Esophagus squamous epithelium (tissue), 5 donors: ENCODE measurements at places on chromosomes 11 and 22. TPM values are rescaled to one million over a fixed set of nuclear protein-coding genes. Genes with fewer than 3 reads are reported as not detected.

Gene CFAP300
- 2.9 TPM for total RNA-seq

Gene HBB
- 1.6 TPM for total RNA-seq

Gene RPLP2
- 871 TPM for total RNA-seq

Gene ME3
- total RNA-seq: 4.5 TPM

Gene C22orf42
- not detected for total RNA-seq

Gene OR4D6
- total RNA-seq: not detected

Gene CDHR5
- total RNA-seq: not detected

Gene YPEL1
- 4.8 TPM for total RNA-seq

Gene TMEM86A
- total RNA-seq: 1.3 TPM

Gene NLRP10
- total RNA-seq: not detected

Gene ISX
- total RNA-seq: not detected

Gene GUCY1A2
- total RNA-seq: 0.19 TPM

Gene MGAT3
- total RNA-seq: 0.26 TPM

Gene FXYD2
- total RNA-seq: 0.95 TPM

Gene GRIK4
- total RNA-seq: 0.15 TPM

Gene DUSP18
- 6.1 TPM for total RNA-seq

Gene P4HA3
- total RNA-seq: not detected

Gene CCDC87
- total RNA-seq: 0.19 TPM

Gene KCNE3
- 0.72 TPM for total RNA-seq

Gene VSIG2
- 9.7 TPM for total RNA-seq

Gene SPI1
- 3.4 TPM for total RNA-seq

Gene KRTAP5-11
- total RNA-seq: not detected

Gene CARD18
- not detected for total RNA-seq

Gene DUSP8
- 0.12 TPM for total RNA-seq

Gene CADM1
- total RNA-seq: 11.1 TPM

Gene OR52M1
- not detected for total RNA-seq

Gene SLC35C1
- 31.1 TPM for total RNA-seq
